Stimulated activated CD8-positive, alpha-beta memory T cell treated with anti-CD3 and anti-CD28 coated beads, Interleukin-7, amount 100 ng/mL, for 24 hours (primary cell): ENCODE measurements at places on chromosomes 6 and 20.

- no peak for DNase-seq
These were observed 1.1 kb downstream of the ZNF165 start for GRCh38 chr6:28081486-28081751.

- DNase-seq: no peak
These were observed 100.5 kb downstream of the CDH4 start for GRCh38 chr20:61352346-61353260.

GRCh38 chr20:46647469-46647868 is 3.8 kb downstream of the SLC13A3 start:
- DNase-seq: no peak

DNA sequence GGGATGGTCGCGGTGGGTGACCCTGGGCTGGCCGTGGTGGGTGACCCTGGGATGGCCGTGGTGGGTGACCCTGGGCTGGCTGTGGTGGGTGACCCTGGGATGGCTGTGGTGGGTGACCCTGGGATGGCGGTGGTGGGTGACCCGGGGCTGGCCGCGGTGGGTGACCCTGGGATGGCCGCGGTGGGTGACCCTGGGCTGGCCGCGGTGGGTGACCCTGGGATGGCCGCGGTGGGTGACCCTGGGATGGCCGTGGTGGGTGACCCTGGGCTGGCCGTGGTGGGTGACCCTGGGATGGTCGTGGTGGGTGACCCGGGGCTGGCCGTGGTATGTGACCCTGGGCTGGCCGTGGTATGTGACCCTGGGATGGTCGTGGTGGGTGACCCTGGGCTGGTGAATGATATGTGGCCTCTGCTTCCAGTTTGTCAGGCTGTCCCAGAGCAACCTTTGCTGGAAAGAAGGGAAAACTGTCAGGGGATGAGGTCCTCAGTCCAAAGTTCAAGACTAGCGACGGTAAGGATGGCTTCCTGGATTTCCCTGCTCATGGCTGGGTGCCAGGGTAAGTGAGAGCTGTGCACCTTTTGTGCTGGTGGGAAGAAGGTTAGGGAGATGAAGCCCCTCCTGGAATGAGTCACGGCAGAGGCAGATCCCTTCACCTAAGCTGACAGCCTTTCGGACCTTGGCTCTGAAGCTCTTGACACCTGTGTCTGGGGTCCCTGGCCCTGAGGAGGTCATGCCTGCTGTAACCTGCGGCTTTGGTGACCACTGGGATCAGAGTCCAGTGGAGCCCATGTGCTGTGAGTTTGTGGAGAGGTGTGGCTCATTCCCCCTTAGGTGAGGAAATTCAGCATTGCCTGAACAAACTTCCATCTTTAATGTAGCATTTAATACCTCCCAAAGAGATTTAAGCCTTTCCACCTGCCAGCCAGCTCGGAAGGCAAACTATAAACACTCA is 19.1 kb upstream of the PCMTD2 start:
- DNase-seq: no peak

- no peak for DNase-seq
These were observed 672.0 kb downstream of the RFPL4B start for GRCh38 chr6:113019176-113019575.

- DNase-seq: no peak
These were observed 41.1 kb downstream of the FBXO5 start for GRCh38 chr6:152941746-152942145.

GRCh38 chr6:71347119-71347518 is 58.5 kb downstream of the OGFRL1 start:
- DNase-seq: no peak

DNA sequence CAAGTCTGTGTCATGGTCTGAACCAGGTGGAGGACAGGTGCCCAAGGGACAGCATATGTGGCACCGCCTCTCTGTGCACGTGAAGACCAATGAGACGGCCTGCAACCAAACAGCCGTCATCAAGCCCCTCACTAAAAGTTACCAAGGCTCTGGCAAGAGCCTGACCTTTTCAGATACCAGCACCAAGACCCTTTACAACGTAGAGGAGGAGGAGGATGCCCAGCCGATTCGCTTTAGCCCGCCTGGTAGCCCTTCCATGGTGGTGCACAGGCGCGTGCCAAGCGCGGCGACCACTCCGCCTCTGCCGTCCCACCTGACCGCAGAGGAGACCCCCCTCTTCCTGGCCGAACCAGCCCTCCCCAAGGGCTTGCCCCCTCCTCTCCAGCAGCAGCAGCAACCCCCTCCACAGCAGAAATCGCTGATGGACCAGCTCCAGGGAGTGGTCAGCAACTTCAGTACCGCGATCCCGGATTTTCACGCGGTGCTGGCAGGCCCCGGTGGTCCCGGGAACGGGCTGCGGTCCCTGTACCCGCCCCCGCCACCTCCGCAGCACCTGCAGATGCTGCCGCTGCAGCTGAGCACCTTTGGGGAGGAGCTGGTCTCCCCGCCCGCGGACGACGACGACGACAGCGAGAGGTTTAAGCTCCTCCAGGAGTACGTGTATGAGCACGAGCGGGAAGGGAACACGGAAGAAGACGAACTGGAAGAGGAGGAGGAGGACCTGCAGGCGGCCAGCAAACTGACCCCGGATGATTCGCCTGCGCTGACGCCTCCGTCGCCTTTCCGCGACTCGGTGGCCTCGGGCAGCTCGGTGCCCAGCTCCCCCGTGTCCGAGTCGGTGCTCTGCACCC is 109.5 kb upstream of the RAB32 start:
- no peak for DNase-seq

DNA sequence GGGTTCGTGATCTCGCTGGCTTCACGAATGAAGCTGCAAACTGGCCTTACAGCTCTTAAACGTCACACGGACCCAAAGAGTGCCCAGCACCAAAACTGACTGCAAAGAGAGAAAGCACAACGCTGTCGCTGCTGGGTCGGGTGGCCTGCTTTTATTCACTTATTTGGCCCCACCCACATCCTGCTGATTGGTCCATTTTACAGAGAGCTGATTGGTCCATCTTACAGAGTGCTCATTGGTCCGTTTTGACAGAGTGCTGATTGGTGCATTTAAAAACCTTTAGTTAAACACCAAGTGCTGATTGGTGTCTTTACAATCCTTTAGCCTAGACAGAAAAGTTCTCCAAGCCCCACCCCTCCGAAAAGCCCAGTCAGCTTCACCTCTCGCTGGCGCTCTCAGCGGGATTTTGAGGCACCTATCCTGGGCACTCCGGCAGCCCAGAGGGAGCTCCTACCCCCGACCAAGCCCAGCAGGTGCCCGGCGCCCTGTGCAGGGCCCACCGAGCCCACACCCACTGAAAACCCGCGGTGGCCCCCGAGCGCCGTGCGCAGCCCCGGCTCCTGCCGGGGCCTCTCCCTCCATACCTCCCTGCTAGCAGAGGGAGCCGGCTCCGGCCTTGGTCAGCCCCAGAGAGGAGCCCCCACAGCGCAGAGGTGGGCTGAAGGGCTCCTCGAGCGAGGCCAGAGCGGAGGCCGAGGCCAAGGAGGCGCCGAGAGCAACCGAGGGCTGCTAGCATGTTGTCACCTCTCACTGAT is 40.0 kb upstream of the SMAP1 start:
- no peak for DNase-seq

DNA sequence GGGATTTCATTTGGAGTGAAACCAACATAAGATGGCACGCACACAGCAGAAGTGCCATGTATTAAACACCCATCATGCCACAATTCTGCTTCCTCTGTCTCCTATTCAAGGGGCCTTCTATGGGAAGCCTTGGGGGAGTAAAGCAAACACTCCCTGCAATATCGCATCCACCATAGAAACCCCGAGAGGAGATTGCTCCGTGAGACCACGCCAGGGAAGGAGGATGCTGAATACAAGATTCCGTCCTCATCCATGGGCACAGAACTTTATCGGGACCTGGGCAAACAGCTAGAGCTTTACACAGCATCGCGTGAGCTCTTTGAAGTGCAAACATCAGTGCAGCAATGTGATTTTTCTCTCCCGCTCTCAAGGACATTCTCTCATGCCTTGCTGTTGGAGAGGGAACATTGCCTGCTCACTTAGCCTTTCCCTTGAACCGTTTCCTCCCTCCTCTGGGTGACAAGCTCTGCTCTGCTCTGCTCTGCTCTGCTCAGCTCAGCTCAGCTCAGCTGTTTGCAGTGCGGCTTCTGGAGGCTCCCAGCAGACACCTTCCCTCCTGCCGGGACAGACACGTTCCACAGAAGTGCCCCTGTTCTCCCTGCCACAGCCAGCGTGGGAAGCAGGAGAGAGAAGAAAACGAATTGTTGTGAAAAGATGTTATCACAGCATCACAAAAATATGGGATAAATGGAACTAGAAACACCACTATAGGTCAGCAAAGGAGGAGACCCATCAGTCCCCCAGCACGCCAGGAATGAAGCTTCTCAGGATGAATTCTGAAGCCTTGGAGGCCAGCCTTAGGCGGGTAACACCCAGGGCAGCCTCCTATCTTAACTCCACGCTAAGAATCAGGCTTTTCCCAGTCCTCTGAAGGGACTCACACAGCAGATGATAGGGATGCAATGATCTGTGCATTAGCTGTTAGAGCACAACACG is 48.2 kb downstream of the RNASET2 start:
- DNase-seq: no peak

GRCh38 chr6:44650947-44651346 is 263.4 kb downstream of the CDC5L start:
- DNase-seq: no peak

DNA sequence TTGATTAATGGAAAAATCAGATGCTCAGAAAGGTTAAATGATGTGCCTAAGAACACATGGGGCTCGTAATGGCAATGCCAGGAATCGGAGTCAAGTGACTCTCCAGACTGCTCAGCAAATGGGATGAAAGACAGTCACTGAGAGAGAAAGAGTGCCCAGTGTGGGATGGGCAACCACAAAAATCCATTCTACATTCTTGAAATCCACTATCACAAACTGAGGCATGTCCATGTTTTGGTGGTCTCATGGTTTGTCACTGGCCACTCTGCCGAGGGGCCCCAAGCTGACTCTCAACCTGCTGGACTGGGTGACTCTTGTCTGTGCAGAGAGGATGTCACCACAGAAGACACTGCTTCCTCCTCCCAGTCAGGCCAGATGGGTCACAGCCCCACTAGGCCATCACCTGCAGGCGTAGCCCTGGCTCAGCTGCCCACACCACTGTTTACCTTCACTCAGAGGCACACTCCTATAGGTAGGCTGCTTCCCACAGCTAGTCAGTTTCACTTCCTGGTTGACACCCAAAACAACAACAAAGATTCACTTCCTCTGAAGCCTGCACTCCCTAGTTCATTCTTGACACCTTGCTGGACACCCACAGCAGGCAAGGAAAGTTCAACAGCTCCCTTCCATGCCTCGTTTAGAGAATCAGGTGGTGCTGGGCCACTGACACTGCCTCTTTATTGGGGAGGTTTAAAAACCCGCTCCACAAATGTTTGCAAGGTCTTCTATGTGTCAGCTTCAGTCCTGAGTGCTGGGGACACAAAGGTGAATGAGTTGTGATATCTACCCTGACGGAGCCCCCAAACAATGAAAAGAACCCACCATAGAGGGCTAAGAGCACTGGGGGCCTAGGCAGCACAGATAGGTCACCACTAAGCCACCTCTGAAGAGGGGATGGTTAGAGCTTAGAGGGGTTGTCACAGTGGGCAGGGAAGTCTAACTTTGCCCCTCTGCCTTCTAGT is 21.7 kb downstream of the MAP1LC3A start:
- no peak for DNase-seq

DNA sequence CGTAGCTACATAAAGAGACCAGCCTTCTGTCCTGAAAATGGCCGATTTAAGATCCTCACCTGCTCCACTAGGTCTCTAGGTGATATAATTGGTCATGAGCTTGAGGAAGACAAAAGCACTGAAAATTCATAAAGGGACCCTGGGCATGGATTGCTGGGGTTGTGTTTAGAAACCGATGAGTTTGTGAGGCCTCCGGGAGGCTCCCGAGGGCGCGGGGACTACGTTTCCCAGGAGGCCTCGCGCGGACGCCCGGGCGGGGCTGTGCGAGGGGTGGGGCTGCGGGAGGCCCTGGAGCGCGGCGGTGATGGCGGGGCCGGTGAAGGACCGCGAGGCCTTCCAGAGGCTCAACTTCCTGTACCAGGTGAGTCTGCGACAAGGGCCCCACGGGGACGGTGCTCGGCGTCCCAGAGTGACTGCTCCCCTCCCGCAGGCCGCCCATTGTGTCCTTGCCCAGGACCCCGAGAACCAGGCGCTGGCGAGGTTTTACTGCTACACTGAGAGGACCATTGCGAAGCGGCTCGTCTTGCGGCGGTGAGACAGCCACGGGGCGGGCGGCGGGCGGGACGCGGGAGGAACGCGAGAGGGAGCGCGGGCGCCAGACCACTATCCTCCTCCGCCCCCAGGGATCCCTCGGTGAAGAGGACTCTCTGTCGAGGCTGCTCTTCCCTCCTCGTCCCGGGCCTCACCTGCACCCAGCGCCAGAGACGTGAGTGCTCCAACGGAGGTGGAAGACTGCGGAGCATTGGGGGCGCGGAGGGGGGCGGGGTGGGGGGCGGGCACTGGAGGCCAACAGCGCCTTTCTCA is at the start of gene RPP21:
TSS of gene RPP21 (plus strand) at position 289 of the 804 bp plus-strand sequence. CDS start at position 305, 16 bp downstream.
- peak; percentile 75 for DNase-seq

DNA sequence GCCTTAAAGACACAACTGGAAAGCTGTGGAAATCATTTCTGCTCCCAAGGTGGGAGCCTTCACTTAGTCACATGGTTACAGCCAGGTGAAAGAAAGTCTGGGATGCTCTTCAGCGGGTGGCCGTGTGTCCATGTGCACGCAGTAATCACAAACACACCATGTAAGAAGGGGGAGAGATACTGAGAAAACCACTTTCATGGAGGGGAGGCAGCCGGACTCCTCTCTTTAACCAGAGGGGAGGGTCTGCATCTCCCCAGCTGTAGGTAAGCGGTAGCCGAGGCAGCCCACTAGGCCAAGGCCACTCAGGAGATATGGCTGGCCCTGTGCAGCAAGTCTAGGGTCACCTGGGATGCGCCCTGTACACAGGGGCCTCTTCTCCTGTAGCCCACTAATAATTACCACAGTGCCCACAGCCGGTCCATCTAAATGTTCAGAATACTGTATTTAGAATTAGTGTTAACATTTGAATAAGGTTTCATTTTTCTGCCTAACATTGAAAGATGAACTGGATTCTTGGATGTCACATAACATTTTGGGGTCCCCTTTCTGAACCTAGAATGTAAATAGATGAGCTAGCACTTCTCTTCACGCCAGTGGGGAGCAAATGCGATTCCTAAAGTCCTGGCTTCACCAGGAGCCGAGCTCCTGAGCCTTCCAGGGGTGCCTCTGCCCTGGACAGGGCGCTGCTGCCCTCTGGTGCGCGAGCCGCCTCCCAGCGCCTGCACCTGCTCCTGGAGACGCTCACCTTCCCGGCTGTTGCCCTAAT is 15.9 kb downstream of the GPR31 start:
- DNase-seq: peak; percentile 10

GRCh38 chr6:43478008-43478372 is 620 bp downstream of the TJAP1 start:
- no peak for DNase-seq

DNA sequence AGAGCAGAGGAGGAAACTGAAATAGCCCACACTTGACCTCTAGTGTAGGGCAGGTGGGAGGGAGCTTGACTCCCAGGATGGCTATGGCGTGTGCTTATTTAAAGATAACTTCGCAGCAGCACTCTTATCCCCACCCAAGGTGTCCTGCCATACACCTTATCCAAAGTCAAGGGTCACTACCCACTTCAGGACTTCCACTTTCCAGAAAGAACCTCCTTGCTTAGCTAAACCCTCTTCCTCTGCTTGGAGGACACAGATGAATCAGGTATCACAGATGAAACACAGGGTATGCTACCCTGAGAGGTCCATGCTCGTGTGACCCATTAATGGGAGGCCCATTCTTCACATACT is 2.3 kb downstream of the RIN2 start:
- no peak for DNase-seq
